Nucleus accumbens (tissue), 56 donors: ENCODE measurements at places on chromosomes 4 and X.

DNA sequence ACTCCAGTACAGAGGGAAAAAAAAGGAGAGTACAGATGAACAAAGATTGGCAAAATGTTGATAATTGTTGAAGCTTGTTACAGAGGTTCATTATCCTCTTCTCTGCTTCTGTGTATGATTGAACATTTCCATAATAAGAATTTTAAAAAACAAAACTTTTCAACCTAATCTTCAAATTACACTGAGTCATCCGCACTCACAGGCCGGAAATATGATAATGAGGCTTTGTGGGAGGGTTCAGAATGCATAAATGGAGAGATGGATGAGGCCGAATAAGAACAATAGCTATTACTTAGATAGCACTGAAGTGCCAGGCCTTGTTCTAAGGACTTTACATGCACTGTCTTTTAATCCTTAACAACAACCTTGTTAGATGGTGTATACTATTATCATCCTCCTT is 4.6 kb upstream of the ERCC6L start:
- no peak for DNase-seq

GRCh38 chr4:113147498-113148111 is 98.2 kb downstream of the ANK2 start:
- DNase-seq, result no peak

- no peak for DNase-seq
Observed at GRCh38 chr4:40684404-40684803, 54.7 kb upstream of the RBM47 start.

GRCh38 chrX:40092808-40093435 is 4.8 kb downstream of the BCOR start:
- no peak for DNase-seq

- DNase-seq, result no peak
Observed at GRCh38 chr4:1727117-1728031, 6.1 kb downstream of the TACC3 start.

GRCh38 chr4:8818063-8818881 is 53.4 kb downstream of the HMX1 start:
- no peak for DNase-seq

DNA sequence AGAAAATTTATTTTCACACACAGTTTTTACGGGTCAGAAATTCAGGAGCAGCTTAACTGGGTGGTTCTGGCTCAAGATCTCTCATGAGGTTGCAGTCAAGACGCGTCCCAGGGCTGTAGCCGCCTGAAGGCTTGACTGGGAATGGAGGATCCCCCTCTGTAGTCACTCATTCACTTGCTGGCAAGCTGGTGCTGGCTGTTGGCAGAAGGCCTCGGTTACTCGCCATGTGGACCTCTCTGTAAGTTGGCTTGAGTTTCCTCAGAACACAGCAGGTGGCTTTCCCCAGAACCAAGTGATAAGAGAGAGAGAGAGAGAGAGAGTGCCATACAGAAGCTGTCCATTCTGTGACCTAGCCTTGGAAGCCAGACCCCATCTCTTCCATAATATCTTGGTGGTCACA is 132.8 kb downstream of the DCLK2 start:
- no peak for DNase-seq

DNA sequence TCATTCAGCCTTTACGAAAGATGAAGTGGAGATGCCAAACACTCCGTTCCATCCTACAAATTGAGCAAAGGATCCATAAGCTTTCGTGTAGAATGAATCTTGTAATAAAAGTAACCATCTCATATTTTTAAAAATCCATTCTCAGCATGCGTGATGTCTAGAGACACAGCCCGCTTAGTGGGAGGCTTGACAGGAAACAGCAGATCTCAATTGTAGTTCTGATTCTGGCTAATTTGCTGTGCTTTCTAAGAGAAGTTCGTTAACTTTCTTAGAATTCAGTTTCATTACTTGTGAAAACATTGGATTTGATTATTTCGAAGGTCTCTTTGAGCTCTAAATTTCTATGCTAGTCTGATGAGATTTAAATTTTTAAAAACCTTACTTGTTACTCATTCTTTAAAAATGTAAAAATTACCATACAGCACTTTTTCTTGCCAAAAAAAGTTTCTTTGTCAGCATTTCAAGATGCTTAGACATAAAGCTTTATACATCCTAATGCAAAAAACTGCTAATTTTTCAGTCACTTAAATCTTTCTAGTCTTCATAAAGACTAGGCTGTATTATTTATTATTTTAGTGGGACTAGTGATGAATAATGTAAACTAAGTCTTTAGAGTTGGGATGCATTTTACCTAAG is 66.9 kb upstream of the NEIL3 start:
- DNase-seq, result no peak

GRCh38 chr4:150462743-150463142 is 119.2 kb upstream of the MAB21L2 start:
- no peak for DNase-seq

DNA sequence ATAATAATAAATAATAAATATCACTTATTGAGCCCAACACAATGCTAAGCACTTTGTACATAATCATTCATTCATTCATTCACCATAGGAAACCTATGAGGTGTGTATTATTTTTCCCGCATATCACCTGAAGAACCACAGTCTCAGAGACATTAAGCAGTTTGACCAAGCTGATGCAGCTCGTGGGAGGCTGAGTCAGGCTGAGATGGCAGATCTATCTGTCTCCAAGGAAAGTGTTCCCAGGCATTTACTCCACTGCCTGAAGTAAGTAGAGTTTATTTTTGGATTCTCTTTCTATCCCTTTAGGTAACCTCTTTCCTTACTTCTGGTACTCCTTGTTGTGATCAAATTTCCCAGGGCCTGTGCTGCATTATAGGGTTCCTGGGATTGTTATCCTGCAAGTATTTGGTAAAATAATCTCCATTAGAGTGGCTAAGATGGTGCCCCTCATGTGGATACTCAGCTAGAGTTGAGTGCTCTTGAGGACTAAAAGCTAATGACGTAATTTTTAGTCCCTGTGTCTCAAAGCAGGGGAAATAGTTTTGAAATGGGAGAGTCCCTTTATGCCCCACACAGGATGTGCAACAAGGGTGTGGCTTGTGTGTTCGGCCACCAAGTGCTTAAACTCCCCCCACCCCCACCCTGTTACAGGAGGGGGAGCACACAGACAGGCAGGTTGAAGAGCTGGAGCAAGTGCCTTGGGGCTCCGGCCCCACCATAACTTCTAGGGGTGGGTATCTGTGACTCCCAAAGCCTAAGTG is 467.0 kb downstream of the STIM2 start:
- no peak for DNase-seq

GRCh38 chr4:184402740-184403383 is 71.5 kb downstream of the IRF2 start:
- no peak for DNase-seq

DNA sequence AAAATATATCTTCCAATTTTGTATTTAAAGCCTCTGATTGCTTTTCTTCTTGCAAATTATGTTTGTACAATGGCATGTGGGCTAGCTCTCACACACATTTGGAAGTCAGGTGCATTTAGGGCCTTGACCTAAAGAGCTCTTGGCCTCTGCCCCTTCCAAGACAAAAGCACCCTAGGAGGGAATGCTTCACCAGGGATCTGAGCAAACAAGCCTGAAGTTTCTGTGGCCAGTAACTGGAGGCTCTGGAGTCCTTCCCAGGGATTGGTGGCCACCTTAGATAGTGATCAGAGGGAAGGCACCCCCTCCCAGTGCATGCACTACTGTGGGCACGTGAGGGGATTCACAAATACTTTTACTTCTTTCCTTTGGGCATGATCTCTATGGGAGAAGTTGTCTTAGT is 60.3 kb upstream of the DIPK2B start:
- DNase-seq, result no peak

DNA sequence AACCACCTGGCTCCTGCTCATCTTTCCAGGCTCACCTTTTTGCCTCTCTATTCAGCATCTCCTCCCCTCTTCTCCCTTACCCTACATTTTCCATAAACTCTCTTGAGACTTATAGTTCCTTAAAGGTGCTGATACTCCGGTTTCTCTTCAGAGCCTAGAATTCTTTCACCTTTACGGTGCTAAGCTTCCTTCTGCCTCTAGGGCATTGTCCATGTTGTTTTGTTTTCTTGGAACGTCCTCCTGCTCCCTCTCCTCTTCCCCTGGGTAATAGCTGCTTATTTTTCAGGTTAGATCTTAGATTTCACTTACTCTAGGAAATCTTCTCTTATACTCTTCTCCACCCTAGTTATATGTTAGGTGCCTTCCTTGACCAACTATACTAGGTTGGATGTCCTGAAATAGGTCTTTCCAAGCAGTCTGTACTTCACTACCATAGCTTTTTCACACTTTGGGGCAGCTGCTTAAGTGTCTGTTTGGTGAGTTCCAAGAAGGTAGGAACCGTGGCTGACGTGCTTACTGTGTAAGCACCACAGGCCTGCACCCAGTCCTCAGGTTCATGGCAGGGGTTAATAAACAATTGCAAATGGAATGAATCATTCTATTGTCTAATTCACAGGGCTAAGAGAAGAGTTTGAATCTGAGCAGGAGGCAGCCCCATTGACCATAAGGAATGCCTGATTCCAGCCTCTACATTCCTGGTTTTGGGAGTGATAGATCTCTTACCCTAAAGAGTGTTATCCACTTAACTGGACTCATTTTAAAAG is 227.5 kb downstream of the MGST2 start:
- no peak for DNase-seq

DNA sequence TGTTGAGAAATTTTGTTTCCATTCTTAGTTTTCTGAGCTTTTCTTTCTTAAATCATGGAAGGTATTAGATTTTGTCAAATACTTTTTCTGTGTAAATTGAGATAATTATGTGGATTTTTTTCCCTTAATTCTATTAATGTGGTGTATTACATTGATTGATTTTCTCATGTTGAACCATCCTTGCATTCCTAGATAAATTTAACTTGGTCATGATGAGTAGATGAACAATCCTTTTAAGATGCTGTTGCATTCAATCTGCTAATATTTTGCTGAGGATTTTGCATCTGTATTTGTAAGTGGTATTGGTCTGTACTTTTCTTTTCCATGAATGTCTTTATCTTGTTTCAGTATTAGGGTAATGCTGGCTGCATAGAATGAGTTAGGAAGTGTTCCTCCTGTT is 20.3 kb upstream of the CTBP1 start:
- DNase-seq, result no peak
